ENCODE measurements at places on chromosomes 2 and 18.

- no peak for DNase-seq
These were observed 2.4 kb upstream of the PDE11A start for GRCh38 chr2:178075006-178075326.

DNA sequence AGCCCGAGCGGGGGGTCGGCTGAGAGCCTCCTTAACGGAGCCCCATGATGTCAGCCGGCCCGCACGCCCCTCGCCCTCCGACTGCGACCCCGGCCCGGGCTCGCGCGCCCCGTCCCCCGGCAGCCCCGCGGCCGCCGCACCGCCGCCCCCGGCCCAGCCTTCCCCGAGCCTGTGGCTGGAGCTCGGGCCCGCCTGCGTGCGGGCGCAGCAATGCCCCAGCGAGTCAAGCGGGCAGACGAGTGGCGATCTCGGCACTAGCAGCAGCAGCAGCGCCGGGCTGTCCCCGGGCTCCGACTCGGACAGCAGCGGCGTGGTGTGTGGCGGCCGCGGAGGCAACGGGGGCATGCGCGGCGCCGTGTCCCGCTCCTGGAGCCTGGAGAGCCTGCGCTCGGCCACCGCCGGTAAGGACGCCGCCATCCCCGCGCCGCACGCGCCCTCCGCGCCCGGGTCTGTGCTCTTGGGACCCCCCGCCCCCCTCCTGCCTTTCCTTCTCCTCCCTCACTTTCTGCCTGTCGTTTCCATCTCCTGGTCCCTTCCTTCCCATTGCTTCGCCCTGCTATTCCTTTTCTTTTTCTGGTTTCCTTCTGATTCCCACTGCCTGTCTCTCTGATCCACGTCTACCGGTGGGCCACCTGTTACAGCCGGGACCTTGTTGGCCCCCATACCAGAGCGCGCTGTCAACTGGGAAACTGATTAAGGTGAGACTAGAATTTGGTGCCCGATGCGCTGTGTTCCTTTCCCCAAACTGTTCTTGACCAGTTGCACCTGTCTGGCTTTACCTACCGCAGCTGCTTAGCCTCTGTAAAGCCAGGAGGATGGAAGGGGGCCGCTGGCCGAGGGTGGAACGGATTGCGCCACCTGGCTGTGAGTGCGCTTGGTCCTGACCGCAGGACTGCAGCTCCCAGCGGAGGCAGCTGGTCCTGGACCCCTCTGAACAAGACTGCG is 127.4 kb downstream of the ARHGEF4 start:
- peak; percentile 41 for DNase-seq

DNA sequence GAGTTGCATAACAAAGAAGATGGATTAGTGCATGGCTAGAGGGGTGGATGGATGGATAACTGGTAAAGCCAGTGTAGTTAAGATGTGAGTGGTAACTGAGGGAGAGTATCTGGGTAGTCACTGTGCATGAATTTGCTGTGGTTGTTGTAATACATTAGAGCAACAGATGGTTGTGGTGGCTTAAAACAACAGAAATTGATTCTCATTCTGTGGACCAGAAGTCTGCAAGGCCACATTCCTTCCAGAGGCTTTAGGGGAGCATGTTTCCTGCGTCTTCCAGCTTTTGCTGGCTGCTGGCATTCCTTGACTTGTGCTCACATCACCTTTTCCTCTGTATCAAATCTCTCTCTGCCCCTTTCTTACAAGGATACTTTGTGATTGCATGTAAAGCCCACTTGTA is 155.4 kb downstream of the ASB1 start:
- no peak for DNase-seq

DNA sequence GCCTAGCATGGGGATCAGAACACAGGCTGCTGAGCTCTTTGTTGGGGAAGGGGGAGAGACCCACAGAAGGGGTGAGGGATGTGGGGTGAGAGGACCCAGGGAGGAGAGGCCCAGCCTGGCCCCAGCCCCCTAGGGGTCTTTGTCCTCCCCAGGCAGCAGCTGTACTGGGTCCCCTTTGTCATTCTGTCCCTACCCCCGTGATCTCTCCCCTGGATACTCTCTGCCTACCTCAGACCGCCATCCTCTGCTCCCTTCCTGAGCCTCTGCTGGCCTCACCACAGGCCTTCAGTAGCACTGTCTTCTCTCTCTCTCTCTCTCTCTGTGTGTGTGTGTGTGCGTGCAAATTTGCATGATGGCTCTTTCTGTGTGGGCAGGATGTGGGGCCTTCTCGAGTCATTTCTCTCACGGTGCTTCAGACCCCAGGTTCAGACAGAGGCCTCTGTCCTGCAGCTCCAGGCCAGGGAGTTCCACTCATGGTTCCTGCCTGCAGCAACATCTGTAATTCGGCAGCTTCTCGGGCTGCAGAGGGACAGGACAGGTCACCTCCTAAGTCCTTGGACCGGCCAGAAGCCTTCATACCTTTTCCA is 1.4 kb downstream of the PSD4 start:
- DNase-seq, result no peak

DNA sequence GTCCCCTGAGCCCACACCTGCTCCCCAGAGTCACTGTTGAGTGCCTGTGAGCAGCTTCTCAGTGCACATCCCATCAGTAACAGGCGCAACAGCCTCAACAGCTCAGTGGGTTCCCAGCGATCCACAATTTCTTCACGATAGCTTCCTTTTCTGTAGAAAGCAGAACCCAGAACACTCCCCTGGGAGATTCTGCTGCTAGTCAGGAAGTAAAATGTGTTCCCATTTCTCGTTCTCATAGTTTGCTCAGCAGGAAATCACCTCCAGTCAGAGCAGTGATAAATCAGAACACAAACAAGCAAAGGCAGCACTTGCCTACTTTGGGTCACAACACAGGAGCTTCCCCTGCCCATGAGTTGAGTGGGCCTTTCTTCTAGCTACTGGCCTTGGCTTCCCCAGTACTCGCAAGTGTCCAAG is 48.9 kb upstream of the ATG16L1 start:
- DNase-seq, result no peak

DNA sequence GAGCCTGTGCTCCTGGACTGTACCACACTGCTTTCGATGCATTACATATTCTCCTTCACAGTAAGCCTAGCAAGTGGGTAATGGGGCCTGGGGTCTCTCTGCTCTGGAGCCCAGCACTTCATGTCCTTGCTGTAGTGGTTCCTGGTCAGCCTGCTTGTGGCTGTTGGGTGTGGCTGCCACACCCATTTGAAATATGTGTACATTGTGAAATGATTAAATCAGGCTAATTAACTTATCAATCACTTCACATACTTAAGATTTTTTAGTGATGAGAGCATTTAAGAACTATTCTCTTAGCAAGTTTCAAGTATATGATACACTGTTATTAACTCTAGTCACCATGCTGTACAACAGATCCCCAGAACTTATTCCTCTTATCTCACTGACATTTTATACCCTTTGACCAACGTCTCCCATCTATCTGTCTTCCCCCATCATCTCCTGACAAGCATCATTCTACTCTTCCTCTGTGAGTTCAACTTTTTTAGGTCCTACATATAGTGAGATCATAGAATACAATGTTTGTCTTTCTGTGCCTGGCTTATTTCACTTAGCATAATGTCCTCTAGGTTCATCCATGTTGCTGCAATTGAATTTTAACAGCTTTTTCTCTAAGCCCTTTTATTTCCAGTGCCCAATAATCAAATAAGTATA is 92.1 kb downstream of the LYPD6 start:
- no peak for DNase-seq

DNA sequence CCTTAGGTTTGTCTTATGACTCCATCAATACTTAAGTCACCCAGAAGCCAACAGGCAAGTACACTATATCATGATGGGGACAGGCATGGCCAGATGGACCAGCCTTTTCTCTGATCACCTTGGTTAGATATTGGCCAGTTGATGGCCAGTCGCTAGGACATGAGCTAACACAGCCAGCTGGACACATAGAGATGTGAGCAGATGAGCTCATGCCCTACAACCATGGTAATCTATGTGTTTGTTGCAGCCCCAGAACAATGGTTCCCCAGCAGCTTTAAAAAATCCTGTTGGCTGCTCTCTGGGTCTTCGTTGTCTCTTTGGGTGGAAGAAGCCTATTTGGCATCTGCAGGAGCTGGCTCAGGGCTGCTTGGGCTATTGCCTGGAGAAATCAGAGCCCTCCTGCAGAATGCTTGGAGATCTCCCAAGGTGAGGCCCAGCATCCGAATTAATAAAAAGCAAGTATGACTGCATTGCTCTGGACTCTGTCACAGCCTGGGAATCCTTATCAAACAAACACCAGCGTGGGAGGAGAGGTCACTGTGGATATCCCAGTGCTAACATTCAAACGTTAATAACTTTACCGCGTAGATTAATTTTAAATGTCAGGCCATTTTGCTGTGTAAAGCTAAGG is 62.3 kb upstream of the KLHL29 start:
- no peak for DNase-seq

GRCh38 chr18:8277270-8277669 is 332.0 kb upstream of the RAB12 start:
- no peak for DNase-seq

GRCh38 chr2:232731470-232731869 is 34.3 kb downstream of the GIGYF2 start:
- DNase-seq, result no peak

DNA sequence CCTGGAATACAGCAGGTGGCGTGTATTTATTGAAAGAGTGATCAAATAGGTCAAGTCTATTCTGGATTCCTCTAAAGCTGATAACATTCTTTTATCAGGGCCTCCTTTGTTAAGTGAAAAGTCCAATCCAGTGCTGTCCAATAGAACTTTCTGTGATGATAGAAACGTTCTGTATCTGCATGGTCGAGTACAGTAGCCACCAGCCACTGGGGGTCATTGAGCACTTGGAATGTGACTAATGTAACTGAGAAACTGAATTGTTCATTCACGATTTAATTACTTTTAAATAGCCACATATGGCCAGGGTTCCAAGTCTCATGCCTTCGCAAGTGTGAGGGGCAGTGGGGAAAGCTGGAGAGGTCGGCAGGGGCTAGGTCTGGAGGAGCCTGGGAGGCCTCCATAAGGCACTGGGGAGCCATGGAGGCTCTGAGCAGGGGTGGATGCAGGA is 20.5 kb downstream of the SH2D6 start:
- no peak for DNase-seq
